NCI-H1436 (cell line): ENCODE measurements at places on chromosomes 3 and 15.

- DNase-seq = no peak
Observed at GRCh38 chr15:67998599-67999133, 55.4 kb upstream of the PIAS1 start.

DNA sequence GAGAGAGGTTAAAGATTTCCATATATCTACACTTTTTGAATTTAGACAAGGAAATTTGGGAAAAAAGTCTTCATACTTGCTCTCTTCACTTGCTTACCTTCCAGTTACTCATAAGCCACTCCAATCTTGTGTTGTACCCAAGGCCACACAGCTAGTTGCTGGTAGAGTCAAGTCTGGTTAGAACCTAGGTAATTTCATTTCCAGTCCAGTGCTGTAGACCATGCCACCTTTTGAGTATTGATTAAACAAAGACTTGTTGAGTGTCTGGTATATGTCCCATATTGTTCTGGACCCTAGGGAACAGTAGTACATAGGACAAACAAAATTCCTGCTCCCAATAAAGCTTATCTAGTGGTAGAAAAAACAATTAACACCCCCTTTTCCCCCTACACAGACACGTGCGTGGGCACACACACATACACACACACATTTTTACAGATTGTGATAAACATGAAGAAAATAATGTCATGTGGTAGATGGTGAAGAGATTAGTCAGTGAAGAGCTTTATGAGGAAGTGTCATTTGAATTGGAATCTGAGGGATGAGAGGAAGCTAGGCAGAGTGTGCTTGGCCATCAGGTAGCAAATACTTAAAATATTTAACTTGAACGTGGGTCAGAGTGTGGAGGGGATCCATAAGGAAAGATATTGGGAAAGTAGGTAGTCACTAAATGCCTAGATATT is 2.1 kb downstream of the CMC1 start:
- no peak for DNase-seq

DNA sequence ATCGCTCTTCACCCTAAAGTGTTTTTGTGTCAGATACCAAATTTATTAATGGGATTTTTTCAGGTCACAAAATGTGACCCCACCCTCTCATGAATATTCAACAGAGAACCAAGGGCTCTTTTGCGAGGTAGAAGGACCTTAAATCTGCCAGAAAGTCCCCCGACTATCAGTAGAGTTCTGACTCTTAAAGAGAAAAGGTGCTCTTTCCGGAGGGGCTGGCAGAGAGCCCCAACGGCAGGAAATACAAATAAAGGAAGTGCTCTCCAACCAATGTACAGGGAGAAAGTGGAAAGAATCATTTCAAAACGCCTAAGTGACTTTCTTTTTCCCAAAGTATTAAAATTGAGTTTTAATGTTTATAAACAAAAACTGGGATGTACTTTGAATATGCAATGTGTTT is 517.2 kb downstream of the FOXP1 start:
- no peak for DNase-seq

- DNase-seq = no peak
Observed at GRCh38 chr3:46135475-46135874, 72.6 kb downstream of the CCR1 start.

DNA sequence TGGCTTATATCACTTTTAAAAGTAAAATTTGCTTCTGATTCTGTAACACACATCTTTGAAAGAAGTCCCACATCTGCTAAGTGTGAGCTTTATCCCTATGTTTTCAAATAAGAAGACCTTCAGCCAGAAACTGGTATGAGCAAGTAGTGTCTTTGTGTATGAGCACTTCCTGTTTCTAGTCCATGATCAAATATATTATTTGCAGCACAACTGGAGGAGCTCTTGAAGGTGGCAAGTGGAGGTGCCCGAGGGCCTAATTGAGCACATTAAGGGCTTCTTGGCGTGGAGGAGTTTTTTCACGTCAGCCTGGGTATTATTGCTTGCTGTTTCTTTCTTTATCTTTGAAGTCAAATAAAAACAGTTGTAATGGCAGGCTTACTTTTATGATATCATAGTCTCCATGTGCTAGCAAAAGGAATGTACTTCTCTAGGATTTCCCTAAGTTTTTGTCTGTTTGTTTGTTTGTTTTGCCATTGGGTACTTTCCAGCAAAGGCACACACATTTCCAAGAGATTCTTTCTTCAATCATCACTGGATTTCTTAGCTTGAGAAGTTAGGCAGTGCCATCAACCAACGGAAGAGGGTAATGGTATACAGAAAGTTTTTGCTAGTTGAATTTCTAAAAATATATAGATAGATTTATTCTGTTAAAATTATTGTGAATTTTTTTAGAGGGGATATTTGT is 68.1 kb downstream of the MEIS2 start:
- peak; percentile 42 for DNase-seq

- no peak for DNase-seq
Observed at GRCh38 chr15:93121973-93122910, 33.2 kb upstream of the RGMA start.

GRCh38 chr15:55859681-55860080 is 116.7 kb upstream of the PRTG start:
- no peak for DNase-seq

- peak; percentile 24 for DNase-seq
Observed at GRCh38 chr3:183268366-183268765, 15.3 kb downstream of the B3GNT5 start.

GRCh38 chr15:64761156-64761555 is 14.2 kb downstream of the RBPMS2 start:
- DNase-seq = no peak

DNA sequence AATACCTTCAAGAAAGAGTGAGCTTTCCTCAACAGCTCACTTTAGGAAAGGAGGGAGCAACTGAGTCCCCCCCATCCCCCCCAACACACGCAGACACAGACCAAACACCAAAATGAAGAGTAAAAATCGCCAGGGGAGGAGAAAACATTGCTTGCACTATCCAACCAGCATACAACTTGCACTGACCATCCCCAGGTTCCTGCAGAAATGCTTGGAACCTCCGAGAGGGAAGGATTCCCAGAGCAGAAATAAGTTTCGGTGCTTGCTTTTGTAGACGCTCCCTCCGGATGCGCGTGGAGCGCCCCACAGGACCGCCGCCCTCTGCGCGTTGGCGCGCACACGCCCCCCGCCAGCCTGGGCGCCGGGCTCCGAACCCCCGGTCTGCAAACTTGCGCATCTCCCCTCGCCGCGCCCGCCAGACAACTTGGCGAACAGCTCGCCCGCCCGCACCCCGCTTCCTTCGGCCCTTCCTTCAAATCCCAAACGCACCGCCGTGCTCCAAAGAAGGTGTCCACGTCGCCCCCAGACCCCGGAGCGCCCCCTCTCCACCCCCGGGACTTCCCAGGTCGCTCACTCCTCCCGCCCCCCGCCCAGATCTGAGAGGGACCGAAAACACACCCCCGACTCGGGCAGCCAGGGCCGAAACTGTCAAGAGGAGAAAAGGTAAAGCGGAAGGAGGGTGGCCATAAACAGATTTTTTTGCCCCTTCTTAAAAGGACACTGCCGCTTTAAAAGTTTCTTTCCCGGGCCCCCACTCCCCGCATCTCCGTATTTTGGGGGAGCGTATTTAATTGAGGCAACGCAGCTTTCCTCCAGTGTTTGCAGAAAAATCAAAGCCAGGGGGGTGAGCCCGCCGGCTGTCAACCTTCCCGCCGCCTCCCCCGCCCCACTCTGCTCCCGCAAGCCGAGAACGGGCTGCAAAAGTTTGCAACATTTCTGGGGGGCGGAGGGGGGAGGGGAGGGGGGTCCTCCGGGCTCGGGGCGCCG is 859 bp downstream of the RORA start:
- no peak for DNase-seq

- DNase-seq = no peak
Observed at GRCh38 chr15:89215627-89216026, 5.8 kb downstream of the RLBP1 start.

DNA sequence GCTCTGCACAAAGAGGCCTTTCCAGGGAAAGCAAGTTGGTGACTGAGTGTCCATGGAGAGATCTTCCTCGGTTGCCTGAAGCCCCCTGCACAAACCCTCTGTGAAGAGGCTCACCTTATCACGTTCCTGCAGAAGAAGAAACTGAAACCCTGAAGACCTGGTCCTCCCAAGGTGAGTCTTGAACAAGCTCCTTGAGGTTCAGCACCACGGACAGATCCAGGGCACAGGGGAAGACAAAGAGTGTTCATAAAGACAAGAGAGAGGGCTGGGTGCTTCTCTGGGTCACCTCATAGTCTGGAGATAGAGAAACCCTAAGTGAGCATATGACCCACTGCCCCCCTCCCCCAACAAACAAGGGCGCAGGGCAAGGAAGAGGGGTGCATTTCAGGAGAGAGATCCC is 21.7 kb upstream of the TBC1D21 start:
- DNase-seq = no peak

GRCh38 chr3:191958980-191959671 is 498.2 kb downstream of the PYDC2 start:
- no peak for DNase-seq

- DNase-seq = no peak
Observed at GRCh38 chr3:4508048-4508981, 15.2 kb downstream of the ITPR1 start.

DNA sequence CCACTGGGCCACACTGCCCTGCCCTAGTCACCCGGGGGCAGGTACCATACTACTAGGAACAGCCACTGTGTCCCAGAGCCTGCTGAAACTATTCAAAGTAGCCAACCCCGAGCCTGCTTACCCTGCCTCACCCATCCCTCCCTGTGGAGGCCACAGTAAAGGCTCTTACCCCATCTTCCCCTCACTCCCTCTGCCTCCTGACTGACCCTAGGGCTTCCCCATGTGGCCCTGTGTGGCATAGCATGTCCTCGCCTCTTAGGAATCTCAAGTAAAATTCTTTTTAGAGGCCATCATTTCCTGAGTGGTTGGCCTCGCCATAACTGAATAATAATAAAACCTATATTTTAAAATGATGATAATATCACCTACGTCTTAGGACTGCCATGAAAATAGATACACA is 112.2 kb upstream of the SLC6A11 start:
- no peak for DNase-seq

DNA sequence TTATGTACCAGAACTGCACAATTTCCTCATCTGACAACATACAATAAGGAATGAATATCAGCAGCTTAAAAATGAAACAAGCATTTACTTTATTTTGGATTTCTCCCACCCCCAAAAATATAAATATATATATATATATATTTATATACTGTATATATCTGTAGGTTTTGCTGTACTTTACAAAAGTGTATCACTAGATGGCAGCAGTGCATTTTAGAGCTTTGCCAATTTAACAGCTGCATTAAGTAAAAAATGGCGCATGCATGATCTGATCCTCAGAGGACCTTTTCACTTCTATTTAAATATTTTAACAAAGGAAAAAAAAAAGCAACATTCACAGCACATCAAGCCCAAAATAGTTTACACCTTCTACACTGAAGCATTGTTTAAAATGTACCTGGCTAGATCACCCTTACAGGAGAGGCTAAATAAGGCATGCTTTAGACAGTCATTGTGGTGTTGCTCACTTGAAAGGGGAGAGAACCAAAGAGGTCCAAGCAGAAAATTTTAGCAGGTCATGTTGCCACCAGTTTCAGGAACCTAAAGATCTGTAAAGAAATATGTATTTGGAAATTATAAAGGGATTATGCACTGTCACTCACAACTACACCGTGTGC is 72.6 kb downstream of the NPTN start:
- peak; percentile 65 for DNase-seq

GRCh38 chr15:35909414-35909813 is 363.4 kb upstream of the DPH6 start:
- DNase-seq = no peak

GRCh38 chr3:144546539-144546938 is 574.9 kb downstream of the DIPK2A start:
- no peak for DNase-seq

- DNase-seq = no peak
Observed at GRCh38 chr15:29316422-29316821, 46.8 kb upstream of the NSMCE3 start.

GRCh38 chr15:57820119-57820518 is 113.6 kb downstream of the POLR2M start:
- no peak for DNase-seq

DNA sequence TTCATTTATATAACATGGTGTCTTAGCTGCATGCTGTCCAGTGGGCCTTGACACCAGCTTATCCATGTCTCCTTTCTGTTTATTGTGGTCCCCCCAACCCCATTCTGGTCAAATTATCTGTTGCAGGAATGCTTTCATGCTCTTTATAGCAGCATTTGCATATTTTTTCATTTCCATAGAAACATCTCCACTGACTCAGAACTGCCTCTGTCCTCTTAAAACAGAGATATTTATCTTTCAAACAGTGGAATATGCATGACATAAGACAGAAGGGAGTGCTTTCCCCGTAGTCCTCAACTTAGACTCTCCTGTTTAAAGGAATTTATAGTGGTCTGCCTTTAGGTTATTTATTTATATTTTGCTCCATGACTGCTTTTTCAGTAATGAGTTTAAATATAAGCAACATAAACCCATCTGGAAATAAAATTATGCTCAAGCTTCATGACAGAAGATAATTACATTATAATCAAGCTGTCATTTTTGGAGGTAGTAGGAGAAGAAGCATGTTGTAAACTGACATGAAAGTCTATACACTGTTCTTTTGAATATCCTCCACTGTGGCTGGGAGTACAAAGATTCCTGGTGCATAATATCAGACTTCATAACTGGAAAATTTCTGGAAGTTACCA is 179.5 kb upstream of the CD96 start:
- DNase-seq = no peak

DNA sequence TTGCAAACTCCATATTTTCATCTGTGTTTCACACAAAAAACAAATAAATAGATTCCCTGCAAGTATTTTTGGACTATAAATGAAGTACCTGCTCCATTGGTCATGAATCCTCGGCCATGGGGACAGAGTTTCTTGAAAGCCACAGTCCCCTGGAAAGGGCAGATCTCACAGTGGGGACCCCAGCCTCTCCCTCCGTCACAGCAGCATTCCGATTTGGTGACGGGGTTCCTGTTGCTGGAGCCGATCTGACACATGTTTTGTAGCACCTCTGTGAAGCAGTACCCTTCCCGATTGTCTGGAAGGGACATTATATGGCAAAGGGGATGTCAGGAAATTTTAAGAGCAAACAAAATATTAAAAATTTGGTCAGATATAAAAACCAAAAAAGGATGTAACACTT is 96.2 kb downstream of the DUT start:
- no peak for DNase-seq

- DNase-seq = no peak
Observed at GRCh38 chr3:170637306-170637705, 51.4 kb upstream of the SLC7A14 start.

- DNase-seq = no peak
Observed at GRCh38 chr3:42667523-42668412, 14.3 kb downstream of the ZBTB47 start.

DNA sequence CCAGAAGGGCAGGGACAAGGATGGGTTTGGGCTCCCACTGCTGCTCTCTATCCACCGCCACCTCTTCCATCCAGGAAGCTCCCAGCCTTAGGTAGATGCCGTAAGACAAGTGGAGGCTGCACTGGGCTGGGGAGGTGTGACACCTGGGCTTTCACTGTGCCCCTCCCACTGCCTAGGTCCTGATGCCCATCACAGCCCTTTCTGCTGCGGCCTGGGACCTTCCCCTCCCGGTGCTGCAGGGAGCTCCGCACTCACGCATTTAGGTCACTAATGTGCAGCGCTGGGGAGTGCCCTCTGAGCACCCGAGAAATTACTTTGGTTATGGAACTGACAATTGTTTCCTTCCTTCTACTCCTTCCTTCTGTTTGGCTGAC is 850 bp downstream of the LTF start:
- no peak for DNase-seq

GRCh38 chr3:119763466-119763865 is 18.4 kb upstream of the NR1I2 start:
- DNase-seq = no peak
